Thoracic aorta (tissue), 2 donors: ENCODE measurements at places on chromosomes 5 and 9. TPM values are rescaled to one million over a fixed set of nuclear protein-coding genes. Genes with fewer than 3 reads are reported as not detected.

DNA sequence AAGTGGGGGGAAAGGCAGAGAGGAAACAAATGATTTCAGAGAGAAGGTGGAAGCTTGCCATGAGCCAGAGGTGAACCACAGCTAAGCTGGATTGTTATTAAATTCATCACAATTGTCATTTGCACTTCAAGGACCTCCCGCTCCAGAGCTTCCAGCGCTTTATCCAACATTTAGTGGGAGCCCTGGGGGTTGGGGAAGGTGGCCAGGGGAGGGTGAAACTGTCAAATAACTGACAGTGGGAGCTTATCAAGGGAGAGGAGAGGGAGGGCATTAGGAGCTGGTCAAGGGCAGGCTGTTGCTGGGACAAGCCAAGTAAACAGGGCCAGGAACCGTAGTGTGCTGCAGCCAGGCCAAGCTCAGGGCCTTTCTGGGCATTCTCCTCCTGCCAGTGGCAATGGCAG is 71.5 kb downstream of the SIL1 start:
- peaks cover 86% of the 10 kb centered on the region for H3K4me1 ChIP-seq
- no peak overlapping the region for H3K4me3 ChIP-seq
- peak overlapping the region; percentile 69 for H3K27ac ChIP-seq
- H3K36me3 ChIP-seq = no peaks in the 10 kb centered on the region
- DNase-seq = no peak
- H3K27me3 ChIP-seq = no peaks in the 10 kb centered on the region

The PDE8B gene
- 22.7 TPM for total RNA-seq

The THBS4 gene
- total RNA-seq = 7.2 TPM

The FBXW5 gene
- total RNA-seq = 383 TPM

- H3K27ac ChIP-seq = no peak overlapping the region
- no peaks in the 10 kb centered on the region for H3K27me3 ChIP-seq
- no peak overlapping the region for H3K4me3 ChIP-seq
- no peak for DNase-seq
- H3K4me1 ChIP-seq = no peaks in the 10 kb centered on the region
Observed at GRCh38 chr5:132071338-132071707, 2.3 kb upstream of the CSF2 start.

DNA sequence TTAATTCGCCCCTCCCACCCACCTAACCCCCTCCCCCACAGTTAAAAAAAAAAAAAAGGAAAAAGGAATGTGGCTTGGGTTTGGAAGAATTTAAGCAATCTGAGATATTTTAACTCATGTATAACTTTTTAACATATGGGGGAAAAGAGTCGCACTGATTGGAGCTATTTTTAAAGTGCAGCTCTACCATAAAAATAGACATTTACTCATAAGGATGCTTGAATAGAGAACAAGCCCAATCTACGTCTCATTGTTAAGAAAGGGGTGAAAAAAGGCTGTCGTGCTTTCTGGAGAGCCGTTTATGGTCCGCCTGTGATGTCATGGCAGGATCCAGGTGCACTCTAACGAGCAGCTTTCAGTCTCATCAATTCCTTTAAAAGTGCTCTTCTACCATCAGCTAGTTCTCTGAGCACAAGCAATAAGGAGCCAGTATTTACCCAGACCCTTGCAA is 142.4 kb downstream of the ELAVL2 start:
- no peaks in the 10 kb centered on the region for H3K27me3 ChIP-seq
- H3K27ac ChIP-seq = no peak overlapping the region
- H3K4me3 ChIP-seq = no peak overlapping the region
- no peaks in the 10 kb centered on the region for H3K4me1 ChIP-seq
- H3K36me3 ChIP-seq = no peaks in the 10 kb centered on the region
- no peak for DNase-seq

DNA sequence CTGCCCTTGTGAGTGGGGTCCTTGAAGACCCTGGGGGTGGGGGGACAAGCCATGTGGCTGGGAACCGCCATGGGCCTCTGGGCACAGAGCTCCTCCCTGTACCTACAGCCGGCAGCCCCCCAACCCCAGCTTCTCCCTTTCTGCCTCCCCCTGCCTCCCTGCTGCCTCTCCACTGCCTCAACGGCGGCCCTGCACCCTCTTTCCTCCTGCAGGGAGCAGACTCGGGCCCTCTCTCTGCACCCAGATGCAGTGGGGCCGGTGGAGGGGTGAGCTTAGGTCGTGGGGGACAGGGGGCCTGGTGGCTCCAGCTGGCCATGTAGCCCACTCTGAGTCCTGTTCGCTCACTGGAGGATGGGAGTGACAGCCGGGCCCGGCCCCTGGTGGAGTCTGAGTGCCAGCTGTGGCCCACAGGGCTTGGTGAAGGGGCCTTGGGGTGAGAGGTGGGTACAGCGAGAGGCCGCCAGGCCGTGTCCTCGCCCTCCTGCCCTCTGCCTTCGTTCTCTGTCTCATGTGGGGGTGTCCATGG is 139.3 kb upstream of the COL5A1 start:
- H3K36me3 ChIP-seq = no peaks in the 10 kb centered on the region
- H3K27ac ChIP-seq = no peak overlapping the region
- DNase-seq = no peak
- H3K4me3 ChIP-seq = no peak overlapping the region
- no peaks in the 10 kb centered on the region for H3K4me1 ChIP-seq

The SUSD3 gene
- 7.0 TPM for total RNA-seq

The CCDC183 gene
- total RNA-seq = 0.71 TPM

DNA sequence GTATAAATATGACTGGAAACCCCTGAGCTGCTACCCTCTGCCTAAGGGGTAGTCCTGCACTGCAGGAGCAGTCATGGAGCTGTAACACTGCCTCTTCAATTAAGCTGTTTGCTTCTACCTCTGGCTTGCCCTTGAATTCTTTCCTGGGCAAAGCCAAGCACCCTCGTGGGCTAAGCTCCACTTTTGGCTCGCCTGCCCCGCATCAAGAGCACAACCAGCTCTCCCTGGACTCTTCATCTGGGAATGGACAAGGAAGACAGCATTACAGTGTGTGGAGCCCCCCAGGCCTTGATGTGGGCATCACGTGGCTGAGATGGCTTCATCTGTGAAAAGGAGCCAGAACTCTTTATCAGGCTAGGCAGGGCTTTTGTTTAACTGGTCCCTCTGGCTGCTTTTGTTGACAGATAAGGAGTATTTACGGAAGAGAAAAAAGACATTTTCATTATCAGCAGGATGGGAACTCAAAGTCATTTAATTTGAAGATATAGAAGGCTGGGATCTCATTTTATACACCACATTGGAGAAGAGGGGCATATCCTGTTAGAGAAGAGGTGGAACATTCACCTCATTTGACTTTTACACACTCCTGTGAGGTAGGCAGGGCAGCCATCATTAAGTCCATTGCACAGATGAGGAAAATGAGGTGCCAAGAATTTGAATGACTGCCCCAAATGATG is 137.8 kb downstream of the SEMA6A start:
- H3K4me1 ChIP-seq = no peaks in the 10 kb centered on the region
- no peaks in the 10 kb centered on the region for H3K27me3 ChIP-seq
- H3K36me3 ChIP-seq = no peaks in the 10 kb centered on the region

- H3K4me1 ChIP-seq = no peaks in the 10 kb centered on the region
- DNase-seq = no peak
- H3K4me3 ChIP-seq = no peak overlapping the region
- H3K27ac ChIP-seq = no peak overlapping the region
- H3K36me3 ChIP-seq = no peaks in the 10 kb centered on the region
- H3K27me3 ChIP-seq = no peaks in the 10 kb centered on the region
Observed at GRCh38 chr5:3031733-3032378, 280.4 kb upstream of the IRX2 start.

- no peak overlapping the region for H3K4me3 ChIP-seq
- no peak for DNase-seq
- peaks cover 10% of the 10 kb centered on the region for H3K4me1 ChIP-seq
- H3K27ac ChIP-seq = no peak overlapping the region
- H3K27me3 ChIP-seq = no peaks in the 10 kb centered on the region
Observed at GRCh38 chr5:160075073-160075472, 44.2 kb downstream of the PWWP2A start.

GRCh38 chr5:81188962-81189361 is 44.2 kb upstream of the CKMT2 start:
- DNase-seq = no peak
- H3K4me3 ChIP-seq = no peak overlapping the region
- no peaks in the 10 kb centered on the region for H3K27me3 ChIP-seq
- H3K36me3 ChIP-seq = no peaks in the 10 kb centered on the region
- H3K4me1 ChIP-seq = no peaks in the 10 kb centered on the region
- H3K27ac ChIP-seq = no peak overlapping the region

DNA sequence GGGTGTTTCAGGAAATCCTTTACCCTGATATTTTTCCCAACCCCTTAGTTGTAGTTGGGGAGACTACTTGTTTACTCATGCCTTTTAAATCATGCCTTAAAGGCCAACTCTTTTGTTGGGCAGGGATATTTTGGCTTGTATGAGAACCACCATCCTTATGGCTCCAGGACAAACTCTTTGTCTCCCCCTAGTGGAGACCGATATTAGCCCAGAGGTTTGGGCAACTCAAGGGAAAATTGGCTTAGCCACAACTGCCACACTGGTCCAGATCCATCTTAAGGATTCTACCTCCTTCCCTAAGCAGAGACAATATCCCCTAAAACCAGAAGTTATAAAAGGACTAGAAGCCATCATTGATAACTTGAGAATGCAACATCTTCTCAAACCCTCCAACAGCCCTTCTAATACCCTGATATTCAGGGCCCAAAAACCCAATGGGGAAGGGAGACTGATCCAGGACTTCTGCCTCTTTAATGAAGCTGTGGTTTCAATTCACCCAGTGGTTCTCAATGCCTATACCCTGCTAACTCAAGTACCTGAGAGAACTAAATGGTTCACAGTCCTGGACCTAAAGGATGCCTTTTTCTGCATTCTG is 100.9 kb upstream of the HCN1 start:
- H3K27me3 ChIP-seq = no peaks in the 10 kb centered on the region
- no peak overlapping the region for H3K4me3 ChIP-seq

The CRB2 gene
- total RNA-seq = not detected

DNA sequence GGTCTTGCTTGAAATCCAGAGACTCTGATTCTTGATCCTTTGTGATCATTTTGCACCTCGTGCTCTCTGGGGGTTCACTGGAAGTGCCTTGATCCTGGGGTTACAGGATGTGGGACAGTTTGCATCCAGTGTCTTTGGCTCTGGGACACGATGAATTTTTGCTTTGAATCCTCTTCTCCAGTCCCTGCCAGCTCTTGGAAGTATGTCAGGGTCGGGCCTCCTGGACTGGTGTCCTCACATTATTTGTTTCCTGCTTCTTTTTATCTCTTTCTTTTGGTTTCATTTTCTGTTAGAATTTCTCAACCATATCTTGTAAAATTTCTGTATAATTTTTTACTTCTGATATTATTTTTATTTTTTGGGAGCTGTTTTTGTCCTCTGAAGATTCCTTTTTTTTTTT is 34.2 kb downstream of the SECISBP2 start:
- H3K36me3 ChIP-seq = peaks cover 83% of the 10 kb centered on the region
- no peaks in the 10 kb centered on the region for H3K27me3 ChIP-seq
- H3K27ac ChIP-seq = no peak overlapping the region
- H3K4me3 ChIP-seq = no peak overlapping the region
- no peak for DNase-seq

The SV2C gene
- total RNA-seq = 0.14 TPM

- H3K27ac ChIP-seq = no peak overlapping the region
- H3K4me1 ChIP-seq = no peaks in the 10 kb centered on the region
- no peaks in the 10 kb centered on the region for H3K27me3 ChIP-seq
- no peak overlapping the region for H3K4me3 ChIP-seq
Observed at GRCh38 chr9:131776473-131776872, 36.6 kb upstream of the RAPGEF1 start.

GRCh38 chr5:154740483-154740882 is 14.7 kb upstream of the LARP1 start:
- no peaks in the 10 kb centered on the region for H3K36me3 ChIP-seq
- no peak for DNase-seq
- H3K27ac ChIP-seq = no peak overlapping the region
- no peaks in the 10 kb centered on the region for H3K27me3 ChIP-seq
- peaks cover 11% of the 10 kb centered on the region for H3K4me1 ChIP-seq

The PTPDC1 gene
- 25.7 TPM for total RNA-seq

- H3K4me3 ChIP-seq = no peak overlapping the region
- H3K4me1 ChIP-seq = peaks cover 9% of the 10 kb centered on the region
- no peaks in the 10 kb centered on the region for H3K36me3 ChIP-seq
- H3K27me3 ChIP-seq = no peaks in the 10 kb centered on the region
Observed at GRCh38 chr5:126355940-126356339, 67.3 kb upstream of the GRAMD2B start.

The F12 gene
- total RNA-seq = not detected

The MCC gene
- 14.6 TPM for total RNA-seq

GRCh38 chr5:94218374-94218773 is 400.0 kb downstream of the KIAA0825 start:
- no peak overlapping the region for H3K27ac ChIP-seq
- H3K4me3 ChIP-seq = no peak overlapping the region
- no peaks in the 10 kb centered on the region for H3K36me3 ChIP-seq

DNA sequence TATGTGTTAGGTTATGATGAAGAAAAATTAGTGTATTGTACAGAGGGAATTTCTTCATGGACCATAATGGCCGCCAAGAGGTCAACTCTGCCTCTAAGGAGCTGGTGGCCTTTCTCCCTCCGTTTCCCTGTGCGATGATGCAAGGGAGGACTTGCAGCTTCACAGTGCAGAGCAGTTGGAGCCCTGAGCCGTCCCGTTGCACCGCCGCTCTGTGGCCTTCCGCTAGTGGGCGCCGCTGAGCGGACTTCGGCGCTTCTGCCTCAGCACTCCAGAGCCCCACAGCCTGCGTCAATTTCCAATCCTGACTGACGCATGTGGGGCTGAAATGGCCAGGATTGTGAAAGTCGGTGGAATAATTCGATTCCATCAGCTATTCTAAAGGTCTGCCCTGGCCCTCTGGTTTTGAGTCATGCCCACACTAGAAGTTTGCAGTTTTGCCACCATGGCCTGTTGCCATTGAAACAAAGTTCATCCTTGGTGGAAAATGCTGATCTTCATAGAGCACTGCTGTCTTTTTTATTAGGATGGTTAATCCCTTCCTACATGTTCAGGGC is 22.7 kb upstream of the LECT2 start:
- no peaks in the 10 kb centered on the region for H3K27me3 ChIP-seq
- DNase-seq = no peak
- H3K4me3 ChIP-seq = no peak overlapping the region
- peaks cover 6% of the 10 kb centered on the region for H3K4me1 ChIP-seq
- no peaks in the 10 kb centered on the region for H3K36me3 ChIP-seq
- H3K27ac ChIP-seq = no peak overlapping the region

GRCh38 chr5:123605822-123606221 is 93.8 kb downstream of the CSNK1G3 start:
- no peak overlapping the region for H3K4me3 ChIP-seq
- DNase-seq = no peak
- H3K27ac ChIP-seq = no peak overlapping the region
- no peaks in the 10 kb centered on the region for H3K4me1 ChIP-seq
- no peaks in the 10 kb centered on the region for H3K36me3 ChIP-seq

DNA sequence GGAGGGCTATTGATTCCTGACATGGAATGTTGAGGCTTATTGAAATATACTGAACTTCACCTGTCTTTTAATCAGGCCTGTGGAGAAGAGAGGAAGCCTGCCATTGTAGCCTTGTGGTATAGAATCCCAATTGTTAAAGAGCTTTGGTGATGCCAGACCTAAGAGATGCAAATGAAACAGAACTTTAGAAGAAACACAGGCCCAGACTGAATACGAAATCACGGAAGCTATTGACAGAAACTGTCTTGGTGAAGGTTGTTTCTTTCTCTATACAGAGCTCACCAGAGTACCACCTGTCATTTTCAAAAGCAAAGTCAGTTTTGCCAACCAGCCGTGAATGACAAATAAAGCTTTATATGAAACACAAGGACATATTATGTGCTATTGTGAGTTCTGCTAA is 660.3 kb downstream of the ISL1 start:
- DNase-seq = no peak
- no peaks in the 10 kb centered on the region for H3K36me3 ChIP-seq
- no peaks in the 10 kb centered on the region for H3K4me1 ChIP-seq
- no peak overlapping the region for H3K27ac ChIP-seq
- H3K27me3 ChIP-seq = no peaks in the 10 kb centered on the region
